ENCODE measurements at places on chromosomes 1 and 21.
A peak's percentile ranks its signal among the peaks of the same experiment; 100 is the strongest.

GRCh38 chr1:93612510-93612909 lies 69.1 kb downstream of the BCAR3 start:
- no peak for DNase-seq

DNA sequence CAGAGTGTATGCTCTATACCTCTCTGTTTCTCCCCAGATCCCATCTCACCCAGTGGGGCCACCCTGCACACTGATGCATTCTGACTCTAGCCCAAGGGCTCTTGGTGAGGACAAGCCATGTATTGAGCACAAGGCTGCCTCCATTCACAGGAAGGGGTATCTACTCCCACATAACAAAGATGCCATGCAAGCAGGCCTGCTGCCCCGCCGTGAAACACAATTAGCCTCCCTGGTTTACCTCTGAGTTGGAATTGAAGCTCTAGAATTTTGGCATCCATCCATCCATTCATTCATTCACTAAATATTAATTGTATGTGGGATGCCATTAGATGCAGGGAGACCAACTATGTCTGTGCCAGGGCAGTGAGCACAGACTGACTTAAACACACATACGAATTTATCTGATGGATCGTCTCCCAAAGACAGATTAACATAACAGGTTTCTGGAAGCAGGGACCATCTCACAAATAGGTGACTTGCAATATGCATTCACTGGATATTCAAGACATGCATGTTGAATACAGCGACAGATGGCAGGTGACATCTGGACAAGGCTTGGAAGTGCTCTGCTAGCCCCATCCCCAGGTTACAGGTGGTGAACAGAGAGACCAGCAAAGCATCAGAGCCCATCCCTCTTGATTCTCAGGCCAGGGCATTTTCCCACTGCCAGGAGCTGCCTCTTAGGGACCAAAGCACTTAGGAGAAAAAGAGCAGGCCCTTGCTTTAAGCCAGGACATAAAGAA lies 34.3 kb downstream of the TRABD2B start:
- no peak for DNase-seq

- no peak for DNase-seq
Measured at GRCh38 chr1:223084464-223084866, 58.6 kb downstream of the TLR5 start.

- no peak for DNase-seq
Measured at GRCh38 chr1:201711811-201712210, 117.1 kb upstream of the IPO9 start.

GRCh38 chr1:63780565-63780964 lies 6.7 kb downstream of the ROR1 start:
- no peak for DNase-seq

DNA sequence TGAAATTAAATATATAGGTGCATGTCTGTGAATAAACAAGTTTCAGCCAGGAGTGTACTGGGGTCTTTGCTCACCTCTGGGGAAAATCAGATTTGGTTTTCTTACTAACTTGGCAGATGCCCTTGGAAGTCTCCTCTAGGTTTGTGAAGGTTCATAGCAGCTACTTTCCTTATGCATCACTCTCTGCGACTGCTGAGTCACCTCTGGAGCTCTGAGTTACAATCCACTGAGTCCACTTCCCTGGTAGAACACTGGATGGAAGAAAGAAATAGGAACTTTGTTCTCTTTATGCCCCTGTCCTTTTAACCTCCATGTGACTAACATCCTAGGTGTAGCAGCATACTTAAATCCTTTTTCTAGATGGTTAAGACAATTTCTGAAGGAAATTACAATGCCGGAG lies 4.4 kb upstream of the FASLG start:
- no peak for DNase-seq

- no peak for DNase-seq
Measured at GRCh38 chr1:22556391-22557104, 6.7 kb upstream of the EPHA8 start.

- DNase-seq, result no peak
Measured at GRCh38 chr1:45673956-45674355, 12.4 kb downstream of the GPBP1L1 start.

- no peak for DNase-seq
Measured at GRCh38 chr1:169122976-169123375, 16.5 kb downstream of the ATP1B1 start.

- DNase-seq, result no peak
Measured at GRCh38 chr1:6495041-6495441, 3.6 kb upstream of the PLEKHG5 start.

GRCh38 chr1:3378411-3379208 lies 75.9 kb upstream of the ARHGEF16 start:
- no peak for DNase-seq

- DNase-seq, result no peak
Measured at GRCh38 chr1:77977989-77978292, 931 bp downstream of the FUBP1 start.

DNA sequence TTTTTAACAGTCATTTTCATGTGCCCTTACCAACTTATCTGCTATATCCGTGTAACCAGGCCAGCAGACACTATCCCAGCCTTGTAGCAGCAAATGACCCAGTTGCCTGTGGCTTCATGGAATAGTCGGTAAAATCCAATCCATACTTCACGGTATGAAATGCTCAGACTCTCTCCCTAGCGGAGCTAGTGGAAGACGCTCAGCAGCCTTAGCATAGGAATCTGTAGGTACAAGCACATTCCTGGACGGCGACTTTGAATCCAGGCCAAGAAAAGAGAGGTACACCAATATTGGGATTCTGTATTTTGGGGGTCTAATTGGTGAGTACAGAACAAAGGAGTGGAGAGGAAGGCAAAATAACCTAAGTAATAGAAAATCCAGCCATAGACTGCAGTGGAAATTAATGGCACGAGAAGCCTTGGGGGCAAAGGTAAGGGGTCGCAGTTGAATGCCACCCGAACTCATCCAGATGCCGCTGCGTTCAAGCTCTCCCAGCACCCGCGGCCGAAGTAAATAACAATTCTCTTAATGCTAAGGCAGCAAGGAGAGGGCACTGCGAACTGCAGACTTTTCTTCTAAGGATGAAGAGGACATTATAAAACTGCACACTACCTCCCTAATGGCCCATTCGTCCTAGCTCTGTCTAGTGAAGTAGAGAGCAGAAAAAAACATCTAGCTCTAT lies 17.7 kb upstream of the TBX15 start:
- DNase-seq, result no peak

DNA sequence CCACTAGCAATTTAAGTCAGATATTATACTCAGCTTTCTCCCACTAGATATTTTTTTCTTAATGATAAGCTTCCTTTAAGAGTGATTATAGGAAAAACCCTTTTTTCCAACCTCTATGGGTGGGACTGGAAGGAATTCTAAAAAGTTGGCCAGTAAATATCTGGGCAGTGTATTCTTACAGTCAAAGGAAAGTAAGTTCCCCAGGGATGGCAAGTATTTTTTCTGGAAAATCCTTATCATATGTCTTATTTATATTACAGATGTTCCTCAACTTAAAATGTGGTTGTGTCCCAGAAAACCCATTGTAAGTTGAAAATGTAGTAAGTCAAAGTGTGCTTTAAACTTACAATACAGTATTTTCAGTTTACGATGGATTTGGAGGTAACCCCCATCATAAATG lies 29.2 kb downstream of the CMPK1 start:
- no peak for DNase-seq

DNA sequence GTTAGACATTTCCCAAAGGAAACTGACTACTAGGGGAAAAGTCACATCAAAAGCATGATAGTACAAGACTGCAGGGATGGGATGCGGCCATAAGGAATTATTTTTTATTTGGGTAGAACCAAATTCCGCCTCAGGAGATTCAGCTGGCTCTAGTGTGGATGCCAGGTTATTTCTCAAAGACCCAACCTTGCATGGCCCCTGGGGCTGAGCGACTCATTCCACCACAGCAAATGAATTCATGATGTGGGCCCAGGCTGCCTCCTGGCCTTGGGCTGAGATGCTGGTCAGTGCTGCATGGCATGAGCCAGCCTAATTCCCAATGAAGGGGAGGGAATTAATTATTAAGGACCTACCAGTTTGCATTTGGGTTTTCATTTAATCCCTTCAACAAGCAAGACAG lies 11.8 kb downstream of the TMEM35B start:
- no peak for DNase-seq

GRCh38 chr1:209769171-209769904 lies 13.5 kb downstream of the TRAF3IP3 start:
- DNase-seq, result peak; percentile 73

- no peak for DNase-seq
Measured at GRCh38 chr1:48720929-48721328, 55.8 kb downstream of the BEND5 start.

GRCh38 chr1:110148961-110149360 lies 1.3 kb upstream of the SLC6A17 start:
- DNase-seq, result no peak

- DNase-seq, result no peak
Measured at GRCh38 chr1:7657287-7658016, 113.6 kb upstream of the VAMP3 start.

DNA sequence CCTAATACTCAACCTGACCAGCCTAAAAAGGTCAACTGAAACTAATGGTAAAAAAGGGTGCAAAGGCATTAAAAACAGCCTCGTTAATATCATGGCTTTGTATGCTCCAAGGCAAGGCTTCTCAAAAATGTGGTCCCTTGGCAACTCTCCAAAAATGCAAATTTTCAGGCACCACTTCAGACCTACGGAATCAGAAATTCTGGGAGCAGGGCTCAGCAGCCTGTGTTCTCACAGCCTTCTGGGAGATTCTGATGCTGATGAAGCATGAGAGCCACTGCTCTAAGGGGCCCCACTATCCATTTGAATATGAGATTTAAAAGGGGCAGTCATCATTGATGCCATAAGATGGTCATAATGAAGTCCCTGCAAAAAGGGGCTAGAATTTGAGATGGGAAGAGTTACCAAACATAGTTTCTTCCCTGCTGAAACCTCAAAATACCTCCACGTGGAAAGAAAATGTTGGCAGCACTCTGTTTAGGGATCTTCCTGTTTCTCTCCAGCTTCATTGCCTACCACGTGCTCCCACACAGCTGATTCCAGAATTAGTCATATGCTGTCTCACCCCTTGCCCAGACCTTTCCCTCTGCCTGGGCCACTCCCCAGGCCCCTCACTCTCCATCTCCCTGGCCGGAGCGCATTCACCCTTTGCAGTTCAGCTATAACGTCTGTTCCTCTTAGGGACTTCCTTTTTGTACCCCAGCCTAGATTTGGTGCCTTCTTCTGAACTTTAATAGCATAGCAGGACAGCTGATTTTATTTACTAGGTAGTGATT lies 46.7 kb downstream of the PHC2 start:
- DNase-seq, result no peak

DNA sequence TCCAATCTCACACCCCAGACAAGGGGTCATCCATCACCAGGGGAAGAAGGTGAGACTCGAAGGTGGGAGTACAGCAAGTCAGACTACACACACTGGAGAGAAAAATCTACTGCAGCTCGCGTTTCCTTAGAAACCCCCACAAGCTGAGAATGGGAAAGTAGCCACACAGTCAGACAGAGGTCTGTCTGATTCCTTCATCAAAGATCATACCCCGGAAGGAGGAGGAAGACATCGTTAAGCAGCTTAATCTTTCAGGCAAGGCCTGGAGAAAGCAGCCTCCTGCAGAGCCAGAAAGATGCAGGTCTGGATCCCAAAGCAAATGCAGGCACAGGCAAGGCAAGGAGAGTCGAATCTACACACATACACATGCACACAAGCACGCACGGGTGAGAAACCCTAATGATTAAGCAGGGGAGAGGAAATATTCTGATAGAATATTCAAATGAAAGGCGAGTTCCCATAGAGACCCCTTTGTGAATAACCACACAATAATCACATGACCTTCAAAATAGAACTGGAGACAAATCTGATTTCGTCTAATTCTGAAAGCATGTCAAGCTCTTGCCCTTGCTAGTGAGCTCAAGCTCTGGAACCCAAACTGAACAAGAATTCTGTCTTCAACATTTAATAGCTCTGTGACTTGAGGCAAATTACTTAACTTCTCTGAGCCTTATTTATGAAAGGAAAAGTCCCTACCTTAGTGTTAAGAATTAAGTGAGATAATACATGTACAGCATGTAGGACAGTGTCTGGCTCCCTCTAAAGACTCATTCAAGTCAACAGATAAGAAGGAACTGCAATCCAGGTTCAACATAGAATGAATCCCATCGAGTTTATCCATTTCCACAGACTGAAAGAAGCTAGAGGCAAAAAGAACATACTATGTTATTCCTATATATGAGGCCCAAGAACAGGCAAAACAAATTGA lies 387.8 kb downstream of the OMA1 start:
- no peak for DNase-seq

DNA sequence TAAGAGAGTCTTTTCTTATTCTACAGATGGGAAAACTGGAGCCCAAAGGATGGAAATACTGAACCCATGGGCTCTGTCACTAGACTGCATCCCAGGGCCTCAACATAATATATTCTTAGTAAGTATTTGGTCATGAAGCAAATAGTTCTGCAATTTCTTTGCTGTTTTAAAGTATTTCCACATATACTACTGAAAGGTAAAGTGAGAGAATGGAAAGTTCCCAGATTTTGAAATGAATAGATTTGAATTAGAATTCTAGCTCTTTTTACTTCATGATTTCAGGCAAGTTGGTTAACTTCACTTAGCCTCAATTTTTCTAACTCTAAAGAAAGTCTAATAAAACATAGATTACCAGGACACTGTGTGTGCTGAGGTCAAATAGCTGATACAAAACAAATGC lies 95.6 kb upstream of the FGGY start:
- no peak for DNase-seq

GRCh38 chr1:186618401-186619170 lies 61.6 kb downstream of the PTGS2 start:
- DNase-seq, result peak; percentile 45

DNA sequence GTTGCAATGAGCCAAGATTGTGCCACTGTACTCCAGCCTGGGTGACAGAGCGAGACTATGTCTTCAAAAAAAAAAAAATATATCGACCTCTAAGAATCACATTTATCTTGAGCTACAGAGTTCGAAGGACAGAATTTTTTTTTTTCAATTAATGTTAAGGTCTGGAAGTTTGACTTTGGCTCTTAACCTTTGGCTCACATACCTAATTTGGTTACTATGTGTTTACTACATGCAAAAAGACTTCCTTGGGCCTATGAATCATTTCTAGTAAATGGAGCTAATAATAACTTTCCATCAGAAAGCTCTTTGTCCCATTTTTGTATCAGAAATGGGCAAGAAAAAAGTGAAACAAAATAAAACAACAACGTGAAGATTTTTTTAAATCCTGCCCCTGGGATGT lies 351.2 kb downstream of the SMYD3 start:
- DNase-seq, result no peak

DNA sequence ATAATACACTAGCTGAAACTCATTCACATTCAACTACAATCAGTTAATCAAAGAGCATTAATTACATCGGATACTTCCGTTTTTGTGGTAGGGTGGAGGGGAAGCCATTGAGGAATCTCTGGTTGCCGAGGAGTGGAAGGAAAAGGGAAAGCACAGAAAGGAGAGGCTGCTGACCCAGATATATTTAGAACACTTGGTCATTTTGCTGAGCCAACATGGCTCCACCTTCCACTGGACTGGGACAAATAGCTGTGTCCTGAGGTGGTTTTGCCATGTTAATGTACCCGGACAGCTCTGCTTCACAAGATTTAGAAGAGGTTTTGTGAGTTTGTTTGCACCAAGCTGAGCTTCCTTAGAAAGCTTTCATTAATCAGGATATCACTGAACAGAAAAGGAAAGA lies 26.2 kb downstream of the ASTN1 start:
- DNase-seq, result no peak
